ENCODE measurements at places on chromosomes 2 and 18.

GRCh38 chr2:10042301-10043161 is 819 bp upstream of the KLF11 start:
- no peak for DNase-seq

GRCh38 chr18:2687390-2688001 is 32.0 kb downstream of the SMCHD1 start:
- no peak for DNase-seq

DNA sequence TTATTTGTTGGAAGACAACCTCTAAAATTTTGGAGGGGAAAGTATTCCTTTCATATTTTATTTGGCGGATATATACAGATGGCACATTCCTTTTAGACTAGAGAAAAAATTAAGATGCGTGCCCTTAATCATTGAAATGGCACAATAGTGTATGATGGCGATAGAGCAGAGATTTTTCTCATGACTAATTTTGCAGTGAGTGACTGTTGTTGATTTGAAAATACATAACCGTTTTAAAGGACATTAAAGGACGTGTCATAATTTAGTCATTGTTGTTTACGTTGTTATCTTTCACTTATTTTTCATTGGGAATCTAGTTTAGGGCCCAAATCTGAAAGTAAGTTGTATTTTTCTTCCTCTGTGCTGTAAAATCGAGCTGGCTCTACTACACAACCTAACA is 61.7 kb downstream of the CERS6 start:
- no peak for DNase-seq

- no peak for DNase-seq
These were observed 12.5 kb upstream of the NAB1 start for GRCh38 chr2:190636361-190636760.

DNA sequence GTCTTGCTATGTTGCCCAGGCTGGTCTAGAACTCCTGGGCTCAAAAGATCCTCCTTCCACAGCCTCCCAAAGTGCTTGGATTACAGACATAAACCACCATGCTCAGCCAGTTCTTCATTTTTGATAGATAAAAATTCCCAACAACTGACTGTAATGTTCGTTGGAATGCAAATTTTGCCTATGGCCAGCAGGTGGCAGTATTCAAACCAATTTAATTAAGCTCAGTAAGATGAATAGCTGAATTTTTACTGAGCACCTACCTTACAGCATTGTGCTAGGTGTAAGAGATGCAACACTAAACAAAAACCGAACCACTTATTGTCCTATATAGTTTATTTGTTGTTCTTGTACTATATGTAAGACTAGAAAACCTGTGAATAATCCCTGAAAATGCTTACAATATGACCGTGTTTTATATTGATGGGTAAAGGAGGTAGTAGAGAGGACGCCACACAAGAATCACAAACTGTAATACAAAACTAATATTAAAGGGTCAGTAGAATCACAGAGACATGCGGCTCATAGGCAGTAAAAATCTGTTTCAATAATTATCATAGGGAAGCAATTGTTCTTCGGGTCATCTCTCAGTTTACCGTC is 8.2 kb upstream of the TMEM182 start:
- DNase-seq, result no peak

- no peak for DNase-seq
These were observed 73.6 kb downstream of the ARL6IP6 start for GRCh38 chr2:152791979-152792378.

- no peak for DNase-seq
These were observed 44.5 kb downstream of the USP34 start for GRCh38 chr2:61426267-61426897.

DNA sequence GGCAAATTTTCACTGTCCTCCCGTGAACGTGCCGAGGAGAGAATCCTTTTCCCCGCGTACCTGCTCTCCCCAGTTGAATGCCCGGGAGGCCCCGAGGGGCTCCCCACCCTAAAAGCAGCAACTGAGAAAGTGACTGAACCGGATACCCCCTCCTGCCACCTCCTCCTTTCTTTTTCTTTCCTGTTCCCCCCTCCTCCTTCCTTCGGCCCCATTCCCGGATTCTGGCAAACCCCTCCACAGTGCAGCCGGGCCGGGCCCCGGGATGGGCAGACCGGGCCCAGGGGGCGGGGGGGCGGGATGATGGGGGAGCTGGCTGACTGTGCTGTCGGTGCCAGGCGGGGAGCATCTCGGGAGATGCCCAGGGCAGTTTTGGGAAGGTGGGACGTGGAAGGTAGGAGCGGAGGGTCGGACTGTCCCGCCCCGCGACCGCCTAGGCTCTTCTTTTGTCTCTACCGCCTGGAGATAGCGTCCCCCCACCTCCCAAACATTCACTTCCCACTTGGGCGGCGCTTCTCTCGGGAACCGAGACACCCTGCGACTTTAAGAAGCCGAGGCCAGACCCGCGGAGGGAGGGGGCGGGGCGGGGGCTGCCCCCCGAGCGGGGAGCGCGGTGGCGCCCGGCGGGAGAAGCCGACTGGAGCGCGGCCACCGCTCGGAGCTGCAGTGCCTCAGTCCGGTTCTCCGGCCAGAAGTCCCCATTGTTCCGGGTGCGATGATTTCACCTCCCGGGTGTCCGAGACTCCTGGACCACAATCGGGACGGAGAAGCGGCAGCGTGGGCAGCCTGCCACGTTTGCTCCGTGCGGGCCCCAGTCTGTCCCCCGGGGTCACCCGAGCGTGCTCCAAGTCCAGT is 8.2 kb downstream of the DLX2 start:
- DNase-seq, result peak; percentile 25

DNA sequence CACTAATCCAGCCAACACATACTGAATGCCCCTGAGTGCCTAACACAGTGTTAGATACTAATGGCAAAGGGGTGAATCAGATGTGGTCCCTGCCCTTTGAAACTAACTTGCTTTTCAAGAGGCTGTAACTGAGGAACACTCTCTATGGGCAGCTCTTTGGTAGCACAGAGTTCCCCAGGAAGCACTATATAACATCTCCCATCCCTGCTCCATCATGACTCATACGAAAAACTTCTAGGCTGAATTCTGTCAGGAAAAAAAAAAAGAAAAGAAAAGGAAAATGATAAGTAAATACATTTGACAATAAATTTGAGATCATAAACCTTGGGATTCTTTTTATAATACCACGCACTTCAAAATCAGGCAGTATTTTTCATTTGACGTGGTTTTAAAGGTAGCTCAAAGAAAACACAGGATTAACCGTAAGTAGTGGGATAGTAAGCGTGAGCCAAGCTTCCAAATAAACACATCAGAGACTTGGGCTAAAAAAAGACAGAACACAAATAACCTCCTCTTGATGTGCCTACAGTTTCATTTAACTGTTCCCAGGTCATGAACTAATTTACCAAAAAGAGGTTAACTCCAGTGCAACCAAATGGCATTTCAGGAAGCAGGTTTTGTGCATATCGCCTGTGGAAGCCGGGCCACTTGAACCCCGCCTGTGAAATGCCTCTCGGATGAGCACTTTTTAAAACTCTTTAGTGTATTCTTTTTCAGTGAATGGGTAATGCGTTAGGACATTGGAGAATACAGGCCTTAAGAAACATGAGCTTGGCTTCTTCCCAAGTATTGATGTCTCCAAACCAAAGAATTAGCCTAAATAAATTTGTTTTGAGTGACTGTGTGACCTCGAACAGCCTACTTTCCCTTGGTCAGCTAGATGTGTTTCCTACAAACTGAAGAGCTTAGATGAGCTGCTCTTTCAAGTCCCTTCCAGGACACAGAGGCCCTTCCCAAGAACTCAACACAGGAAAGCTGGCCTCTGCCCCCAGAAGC is 42.0 kb downstream of the RDH14 start:
- no peak for DNase-seq

DNA sequence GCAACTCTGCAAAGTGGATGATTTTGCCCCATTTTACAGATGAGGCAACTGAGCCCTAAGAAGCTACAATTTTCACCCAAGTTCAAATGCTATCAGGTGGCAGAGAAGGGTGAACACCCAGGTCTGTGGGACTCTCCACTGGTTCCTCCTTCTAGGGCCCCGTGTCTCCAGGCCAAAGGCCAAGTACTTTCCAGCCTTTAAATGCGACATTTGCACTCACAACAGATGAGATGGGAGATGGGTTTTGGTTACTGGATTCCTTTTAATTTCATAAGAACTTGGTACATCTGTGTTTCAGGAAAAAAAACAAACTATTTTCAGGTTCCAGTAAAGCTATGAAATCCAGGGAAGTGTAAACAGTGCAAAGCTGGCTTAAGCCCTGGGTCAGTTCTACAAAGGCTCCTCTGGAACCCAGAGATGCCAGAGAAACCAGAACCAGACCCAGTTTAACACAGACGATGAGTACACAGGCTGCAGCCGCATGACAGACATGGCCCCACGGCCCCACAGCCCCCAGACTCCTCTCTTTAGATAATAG is 361.7 kb downstream of the ANAPC1 start:
- DNase-seq, result no peak

DNA sequence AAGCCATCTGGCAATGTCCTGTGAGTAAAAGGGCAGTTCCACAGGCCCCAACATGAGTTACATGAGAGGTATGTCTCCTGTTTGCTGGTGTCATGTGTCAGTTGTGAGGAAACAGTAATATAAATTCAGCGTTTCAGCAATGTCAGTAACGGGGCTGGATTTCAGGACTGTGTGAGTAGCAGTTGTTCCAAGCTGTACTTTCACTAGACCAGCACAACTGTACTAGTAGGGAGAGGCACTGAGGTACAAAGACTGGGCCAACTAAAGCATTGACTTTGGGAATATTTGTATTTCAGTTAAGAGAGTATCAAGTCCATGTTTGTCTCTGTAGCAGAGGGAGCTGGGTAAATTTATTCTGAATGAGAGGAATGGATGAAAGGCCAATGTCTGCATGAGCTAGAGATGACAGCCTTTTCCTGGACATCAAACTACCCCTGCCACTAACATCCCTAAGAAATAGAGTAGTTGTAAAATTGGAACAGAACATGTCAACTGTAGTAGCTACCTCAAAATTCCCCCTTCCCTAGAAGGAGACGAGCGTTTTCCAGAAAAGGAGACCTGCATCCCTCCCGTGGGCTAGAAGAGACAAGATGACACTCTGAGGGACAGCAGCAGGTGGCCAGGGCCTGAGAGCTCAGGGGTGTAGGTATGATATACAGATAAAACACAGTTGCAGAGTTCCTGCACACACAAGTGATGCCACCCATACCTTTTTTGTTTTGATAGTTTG is 24.4 kb downstream of the EIF4E2 start:
- no peak for DNase-seq

DNA sequence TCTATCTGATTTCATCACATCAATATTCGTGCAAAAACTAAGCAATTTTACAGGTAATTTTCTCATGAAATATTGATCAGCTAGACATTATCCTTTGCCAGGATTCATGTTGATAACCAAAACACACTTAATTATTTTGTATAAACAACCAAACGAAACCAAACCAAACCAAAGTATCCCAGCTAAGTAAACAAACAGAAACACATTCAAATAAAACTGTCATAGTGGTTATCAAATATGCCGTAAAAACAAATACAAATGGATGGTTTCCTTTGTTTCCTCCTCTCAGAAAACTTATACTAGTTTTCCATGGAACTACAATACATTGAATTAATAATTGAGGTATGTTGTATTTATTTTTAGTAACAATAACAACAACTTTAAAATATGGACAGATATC is 777.4 kb downstream of the DSC3 start:
- DNase-seq, result no peak

- DNase-seq, result no peak
These were observed 137.0 kb upstream of the FANCL start for GRCh38 chr2:58378152-58378551.

- no peak for DNase-seq
These were observed 634.2 kb upstream of the TMEFF2 start for GRCh38 chr2:192828947-192829346.

DNA sequence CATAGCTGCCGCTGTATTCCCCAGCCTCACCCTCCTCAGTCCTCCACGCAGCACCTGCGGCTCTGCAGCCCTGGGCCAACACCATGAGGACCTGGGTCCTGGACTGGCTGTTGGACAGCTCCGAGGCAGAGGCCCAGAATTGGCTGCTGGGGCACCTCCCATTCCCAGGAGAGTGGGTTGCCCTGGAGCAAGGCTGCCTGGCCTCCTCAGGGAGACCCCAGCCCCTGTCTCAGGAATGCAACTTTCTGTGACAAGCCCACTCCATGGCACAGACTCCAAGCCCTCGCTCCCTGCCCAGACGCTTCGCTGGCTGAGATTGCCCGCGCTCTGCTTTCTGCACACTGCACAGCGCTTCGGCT is 33.0 kb downstream of the CYP26B1 start:
- no peak for DNase-seq

- DNase-seq, result no peak
These were observed 38.2 kb downstream of the DNAJC10 start for GRCh38 chr2:182754231-182754630.

- no peak for DNase-seq
These were observed 44.4 kb downstream of the RPIA start for GRCh38 chr2:88735853-88736252.

GRCh38 chr2:81895620-81896250 is 1591.2 kb upstream of the LRRTM1 start:
- DNase-seq, result no peak

DNA sequence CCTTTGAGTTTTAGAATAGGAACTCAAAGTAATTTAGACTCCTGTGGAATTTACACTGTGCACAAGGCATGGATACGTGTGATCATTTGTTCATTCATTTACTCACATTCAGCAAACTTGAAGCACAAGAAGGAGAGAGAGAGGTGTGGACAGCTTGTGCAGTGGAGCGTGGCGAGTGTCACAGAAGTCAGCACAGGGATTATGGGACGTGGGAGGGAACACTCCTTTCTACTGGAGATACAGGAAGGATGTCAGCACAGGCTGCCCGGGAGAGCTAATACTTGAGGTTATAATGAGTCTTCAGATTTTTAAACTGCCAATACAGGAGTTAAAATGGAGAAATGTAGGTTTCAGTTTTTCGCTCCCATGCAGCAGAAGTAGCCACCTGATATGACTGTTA is 7.0 kb downstream of the FAM228A start:
- no peak for DNase-seq

GRCh38 chr18:62214790-62215189 is 27.7 kb downstream of the RELCH start:
- no peak for DNase-seq

DNA sequence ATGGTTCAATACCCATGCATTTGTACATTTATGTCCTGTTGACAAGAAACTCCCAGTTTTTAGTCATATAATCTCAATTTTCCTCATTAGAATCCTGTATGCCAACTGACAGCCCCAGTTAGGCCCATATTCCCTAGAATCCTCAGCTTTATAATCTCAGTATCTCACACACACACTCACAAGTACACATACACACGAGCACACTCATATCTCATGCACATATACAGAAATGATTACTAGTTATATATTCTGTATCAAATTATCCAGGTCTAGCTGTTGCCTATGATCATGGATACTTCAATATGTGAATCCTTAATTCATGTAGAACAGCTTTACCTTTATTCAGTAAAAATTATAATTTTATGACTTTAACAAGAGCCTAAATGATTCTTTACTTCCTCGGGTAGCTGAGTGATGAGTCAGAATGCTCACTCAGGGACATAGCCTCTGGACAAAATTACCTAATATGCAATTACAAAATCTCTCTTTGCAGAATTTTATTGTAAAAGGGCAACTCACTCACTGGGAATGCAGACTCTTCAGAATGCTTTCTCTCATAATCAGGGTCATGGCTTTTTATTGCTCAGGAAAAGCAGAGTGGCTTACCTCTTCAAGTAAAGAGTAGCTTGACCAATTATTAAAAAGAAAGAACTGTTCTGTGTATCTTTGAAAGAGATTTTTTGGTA is 193.6 kb upstream of the PIK3C3 start:
- no peak for DNase-seq

All from mesothelial cell of epicardium (in vitro differentiated cells).